ENCODE measurements at places on chromosomes 6 and 20. TPM values are rescaled to one million over a fixed set of nuclear protein-coding genes. Genes with fewer than 3 reads are reported as not detected.

WASF1 gene
- 45.5 TPM for polyA plus RNA-seq

PIGU gene
- polyA plus RNA-seq: 5.3 TPM

BTNL2 gene
- polyA plus RNA-seq: not detected

BPIFB2 gene
- polyA plus RNA-seq: not detected

UTRN gene
- 0.14 TPM for polyA plus RNA-seq

CCN6 gene
- polyA plus RNA-seq: 1.5 TPM

PKIB gene
- 177 TPM for polyA plus RNA-seq

CDKN1A gene
- not detected for polyA plus RNA-seq

TRIM40 gene
- polyA plus RNA-seq: not detected

PROKR2 gene
- not detected for polyA plus RNA-seq

PXT1 gene
- not detected for polyA plus RNA-seq

UNC93A gene
- polyA plus RNA-seq: not detected

CST5 gene
- polyA plus RNA-seq: not detected

RCAN2 gene
- polyA plus RNA-seq: 111 TPM

TMEM14C gene
- 226 TPM for polyA plus RNA-seq

SNPH gene
- polyA plus RNA-seq: 1.0 TPM

PLA2G7 gene
- 1.7 TPM for polyA plus RNA-seq

PRR3 gene
- 5.1 TPM for polyA plus RNA-seq

SLC17A4 gene
- polyA plus RNA-seq: not detected

ANGPT4 gene
- polyA plus RNA-seq: not detected

APMAP gene
- polyA plus RNA-seq: 41.1 TPM

GABRR1 gene
- 0.85 TPM for polyA plus RNA-seq

RGS17 gene
- polyA plus RNA-seq: 5.8 TPM

VNN1 gene
- polyA plus RNA-seq: 1.6 TPM

RNGTT gene
- polyA plus RNA-seq: 11.8 TPM

HAO1 gene
- polyA plus RNA-seq: not detected

NMBR gene
- 1.1 TPM for polyA plus RNA-seq

MAP1LC3A gene
- 5.8 TPM for polyA plus RNA-seq

COL19A1 gene
- polyA plus RNA-seq: not detected

RBM38 gene
- 0.25 TPM for polyA plus RNA-seq
